ENCODE measurements at places on chromosomes 7 and 10.

DNA sequence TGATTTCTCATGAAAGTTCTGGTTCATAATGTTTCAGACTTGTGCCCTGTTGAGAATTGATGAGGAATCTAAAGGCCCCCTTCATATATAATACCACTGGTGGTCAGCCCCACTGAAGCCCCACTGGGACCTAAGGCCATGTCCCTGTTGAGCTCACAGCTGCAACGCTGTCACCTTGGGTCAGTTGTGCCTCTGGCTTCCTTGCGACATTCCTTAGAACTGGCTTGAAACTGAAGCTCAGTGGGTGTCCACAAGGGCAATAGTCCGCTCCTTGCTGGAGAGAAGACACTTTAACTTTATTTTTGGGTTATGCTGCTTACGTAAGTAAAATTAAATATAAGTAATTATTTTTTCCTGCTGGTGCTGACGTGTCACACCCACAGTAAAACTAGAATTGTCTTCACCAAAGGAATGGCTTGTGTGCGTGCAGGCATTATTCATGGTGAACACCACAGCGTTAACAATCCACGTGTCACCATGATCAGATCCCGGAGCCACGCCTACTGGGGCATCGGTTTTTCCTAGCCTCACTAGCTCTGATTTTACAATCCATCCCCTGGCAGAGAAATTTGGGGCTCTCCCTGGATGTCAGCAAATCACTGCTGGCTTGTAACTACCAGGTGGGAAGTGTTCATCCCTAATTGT, 66.5 kb downstream of the BICC1 start:
- no peak for DNase-seq

DNA sequence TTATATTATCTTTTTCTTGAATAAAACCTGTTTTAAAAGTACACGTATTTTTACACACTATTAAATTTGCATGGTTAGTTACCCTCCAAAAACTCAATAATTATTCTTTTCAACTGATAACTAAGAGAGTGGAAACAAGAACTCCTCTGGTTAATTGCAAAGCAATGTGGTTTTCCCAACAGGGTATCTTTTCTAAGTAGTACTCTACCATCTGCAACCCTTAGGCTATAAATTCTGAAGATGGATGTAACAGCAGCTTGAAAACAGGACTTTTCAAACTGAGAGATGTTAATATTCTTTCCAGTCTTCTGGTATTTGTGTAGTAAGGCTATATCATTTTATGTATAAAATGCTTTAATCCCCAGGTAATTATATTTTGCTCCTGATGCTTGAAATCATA, 916.1 kb upstream of the POT1 start:
- DNase-seq, result peak; percentile 44

- no peak for DNase-seq
These were observed 80.1 kb upstream of the EMX2 start for GRCh38 chr10:117462424-117462792.

- DNase-seq, result no peak
These were observed 473.0 kb downstream of the RPS24 start for GRCh38 chr10:78506614-78507013.

DNA sequence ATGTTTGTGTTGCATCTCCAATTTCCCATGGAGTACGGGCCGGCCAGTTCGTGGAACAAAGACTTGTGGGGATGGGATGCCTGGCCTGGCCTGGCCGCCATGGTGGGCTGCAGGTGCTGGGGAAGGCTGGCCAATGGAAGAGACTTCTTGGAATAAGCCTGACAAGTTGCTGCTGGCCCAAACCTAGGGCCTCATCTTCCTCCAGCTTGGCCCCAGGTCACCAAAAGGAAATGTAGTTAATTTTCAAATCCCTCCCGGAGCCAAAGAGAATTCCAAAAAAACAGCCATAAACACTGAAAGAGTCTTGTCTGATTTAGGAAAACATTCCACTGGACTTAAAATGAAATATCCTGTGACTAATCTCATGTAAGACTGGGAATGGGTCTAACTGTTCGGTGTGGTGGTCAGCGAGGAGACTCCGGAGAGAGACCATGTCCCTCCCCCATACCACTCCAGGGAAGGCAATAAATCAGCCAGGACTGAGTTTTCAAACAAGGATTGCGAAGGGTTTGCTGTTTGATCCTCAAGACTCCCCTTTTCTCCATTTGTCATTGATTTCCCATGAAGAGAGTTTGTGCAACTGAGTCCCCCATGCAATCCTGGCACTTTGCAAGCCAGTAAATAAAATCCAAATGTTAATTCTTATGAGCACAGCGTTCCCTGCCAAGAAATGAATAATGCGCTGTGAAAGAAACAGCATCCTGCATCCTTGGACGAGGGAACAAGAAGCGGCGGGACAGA, 128.7 kb upstream of the HABP2 start:
- DNase-seq, result no peak

DNA sequence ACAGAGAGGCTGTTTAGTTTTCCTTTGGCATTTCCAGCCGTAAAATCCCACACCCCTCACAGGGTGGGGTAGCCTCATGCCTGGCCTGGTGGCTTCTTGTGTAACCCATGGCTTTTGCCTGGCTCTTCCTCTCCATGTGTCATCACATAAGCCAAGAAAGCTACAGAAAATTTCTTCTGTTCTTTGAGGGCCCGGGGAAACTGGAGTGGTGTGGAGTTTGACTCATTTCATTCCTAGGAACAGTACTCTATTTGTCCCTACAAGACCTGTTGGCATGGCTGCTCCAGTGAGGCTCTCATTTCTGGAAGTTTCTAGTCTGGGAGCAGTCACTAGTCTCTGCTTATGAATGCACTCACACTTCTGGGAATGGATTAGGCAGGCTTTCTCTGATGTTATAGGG, 523.9 kb downstream of the SUGCT start:
- no peak for DNase-seq

DNA sequence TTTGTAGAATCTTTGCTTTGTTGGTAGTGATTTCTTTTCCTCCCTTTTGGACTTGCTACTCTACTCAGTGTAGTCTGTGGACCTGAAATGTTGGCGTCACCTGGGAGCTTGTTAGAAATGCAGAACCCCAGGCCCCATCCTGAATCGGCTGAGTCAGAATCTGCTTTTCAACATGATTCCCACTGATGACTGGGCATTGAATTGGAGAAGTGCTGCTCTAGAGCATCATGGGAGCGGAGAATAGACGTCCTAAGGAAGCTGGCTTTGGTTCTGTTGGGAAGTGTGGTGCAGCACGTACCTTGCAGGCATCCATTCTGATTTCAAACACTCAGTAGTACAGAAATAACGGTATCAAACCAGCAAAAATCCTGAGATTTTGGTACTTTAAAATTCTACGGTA, 54.7 kb downstream of the RBM33 start:
- no peak for DNase-seq

DNA sequence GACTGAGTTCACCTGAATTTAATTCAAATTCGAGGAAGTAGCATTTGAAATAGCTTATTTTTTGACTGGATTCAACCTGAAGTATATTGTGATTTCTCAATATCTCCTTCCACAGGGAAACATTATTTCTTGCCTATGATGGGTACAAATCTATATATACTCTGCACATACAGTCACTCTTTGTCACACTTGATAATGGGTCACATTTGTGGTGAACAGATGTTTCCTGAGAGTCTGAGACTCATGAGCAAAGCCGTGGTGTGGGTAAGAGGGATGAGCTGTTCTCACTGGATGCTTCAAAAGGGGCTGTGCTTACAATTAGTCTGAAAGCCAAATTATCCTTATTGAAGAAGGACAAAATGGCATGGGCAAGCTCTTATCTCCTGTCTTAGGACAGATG, 18.0 kb upstream of the TBXAS1 start:
- DNase-seq, result no peak

- DNase-seq, result no peak
These were observed 12.2 kb upstream of the DNAAF5 start for GRCh38 chr7:714251-714671.

- DNase-seq, result no peak
These were observed 142.2 kb upstream of the VWC2 start for GRCh38 chr7:49631071-49631815.

GRCh38 chr7:121505021-121505420, 108.9 kb upstream of the FAM3C start:
- no peak for DNase-seq

GRCh38 chr7:47782022-47782421, 166.2 kb downstream of the PKD1L1 start:
- no peak for DNase-seq

DNA sequence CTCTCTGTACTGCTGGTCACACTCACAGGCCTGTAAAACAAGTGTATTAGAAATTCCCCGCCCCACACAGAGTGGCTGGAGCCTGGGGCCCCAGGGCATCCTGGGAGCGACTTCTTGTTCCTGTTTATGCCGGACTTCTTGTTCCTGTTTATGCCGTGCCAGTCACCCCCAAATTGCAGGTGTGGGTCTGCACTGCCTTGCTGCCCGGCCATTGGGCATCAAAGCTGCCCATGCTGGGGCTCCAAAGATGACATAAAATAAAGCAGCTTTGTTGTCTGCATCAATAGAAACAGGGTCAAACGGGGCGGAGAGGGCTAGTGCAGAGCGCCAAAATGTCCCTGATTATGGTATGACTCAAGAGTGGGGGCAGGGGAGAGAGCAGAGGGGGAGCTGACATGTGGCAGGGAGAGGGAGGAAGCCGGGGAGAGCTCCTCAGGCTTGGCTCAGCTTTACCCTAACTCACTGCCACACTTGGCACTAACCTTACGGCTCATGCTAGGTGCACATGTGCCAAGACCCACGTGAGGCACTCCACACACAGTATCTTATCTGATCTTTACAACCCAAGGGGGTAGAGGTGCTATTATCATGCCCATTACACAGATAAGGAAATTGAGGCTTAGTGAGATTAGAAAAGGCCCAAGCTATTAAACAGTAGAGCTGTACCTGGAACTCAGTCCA, 98.4 kb downstream of the PIP4K2A start:
- DNase-seq, result no peak

DNA sequence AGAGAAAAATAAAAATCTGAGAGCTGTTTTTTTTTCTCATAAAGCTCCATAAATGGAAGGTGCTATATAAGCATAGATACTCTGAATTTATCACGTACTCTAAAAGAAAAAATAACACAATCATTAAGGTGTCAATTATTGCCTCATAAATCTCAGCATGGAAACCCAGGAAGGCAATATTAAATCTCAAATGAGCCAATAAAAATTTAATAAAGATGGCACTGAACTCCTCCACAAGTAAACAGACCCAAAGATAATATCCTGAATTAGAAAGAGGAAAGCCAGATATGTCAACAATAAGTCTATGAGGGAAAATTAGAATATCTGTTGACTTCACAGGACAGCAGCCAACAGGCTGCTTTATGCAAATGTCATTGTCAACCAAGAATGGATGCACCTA, 66.5 kb downstream of the CDK6 start:
- DNase-seq, result no peak

DNA sequence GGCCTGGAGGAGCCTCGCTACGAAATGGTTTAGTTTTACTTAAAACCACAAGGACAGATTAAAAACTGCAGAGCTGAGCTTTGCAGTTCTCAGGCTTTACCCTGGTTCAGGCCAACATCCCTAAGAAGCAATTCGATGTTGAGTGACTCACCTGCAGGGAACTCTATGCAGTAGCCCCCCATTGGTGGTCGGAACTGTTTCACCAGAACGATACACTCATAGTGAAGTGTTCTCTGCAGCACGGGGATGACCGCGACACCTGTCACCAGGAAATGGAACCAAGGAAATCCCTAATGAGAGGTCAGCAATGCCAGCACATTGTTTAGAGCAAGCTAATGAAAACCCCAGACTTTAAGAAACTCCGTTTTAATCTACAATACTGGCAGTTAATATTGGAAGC, 18.0 kb downstream of the NUDT5 start:
- DNase-seq, result no peak

GRCh38 chr10:44511601-44512000, 126.7 kb upstream of the CXCL12 start:
- no peak for DNase-seq

All from SK-N-MC (cell line).